Omental fat pad (tissue), 4 donors: ENCODE measurements at places on chromosomes 3 and 15.

GRCh38 chr15:83848315-83849050 lies 194.6 kb downstream of the ADAMTSL3 start:
- DNase-seq: no peak

GRCh38 chr15:53979051-53979788 lies 979 bp downstream of the UNC13C start:
- DNase-seq: no peak

GRCh38 chr15:25716414-25717126 lies 146.6 kb downstream of the ATP10A start:
- DNase-seq: no peak

DNA sequence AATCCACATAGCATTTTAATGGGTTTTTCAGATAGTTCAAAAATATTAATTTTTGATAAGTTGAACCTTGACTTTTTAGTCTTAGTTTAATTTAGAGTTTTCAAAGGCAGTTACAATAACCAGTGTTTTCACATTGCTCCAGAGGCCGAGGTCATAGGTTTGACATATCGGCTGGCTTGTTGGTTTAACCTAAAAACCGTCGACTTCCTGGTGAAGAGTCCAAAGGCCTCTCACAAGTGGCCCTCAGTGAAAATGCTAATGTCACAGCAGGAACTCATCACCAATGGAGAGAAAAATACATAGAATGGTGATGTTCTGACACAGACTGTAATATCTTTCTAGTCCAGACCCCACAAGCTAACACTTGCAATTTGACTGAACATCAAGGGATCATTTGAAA lies 642.3 kb downstream of the PLOD2 start:
- DNase-seq: no peak

- DNase-seq: no peak
Measured at GRCh38 chr3:61664105-61664482, 102.7 kb downstream of the PTPRG start.

- DNase-seq: no peak
Measured at GRCh38 chr3:184887574-184887973, 75.6 kb downstream of the VPS8 start.

DNA sequence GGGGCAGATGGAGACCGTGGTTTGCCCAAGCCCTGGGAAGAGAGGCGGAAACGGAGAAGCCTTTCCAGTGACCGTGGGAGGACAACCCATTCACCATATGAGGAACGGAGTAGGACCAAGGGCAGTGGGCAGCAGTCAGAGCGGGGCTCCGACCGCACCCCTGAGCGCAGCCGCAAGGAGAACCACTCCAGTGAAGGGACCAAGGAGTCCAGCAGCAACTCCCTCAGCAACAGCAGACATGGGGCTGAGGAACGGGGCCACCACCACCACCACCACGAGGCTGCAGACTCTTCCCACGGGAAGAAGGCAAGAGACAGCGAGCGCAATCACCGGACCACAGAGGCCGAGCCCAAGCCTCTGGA lies 2.0 kb downstream of the RBM15B start:
- DNase-seq: no peak

GRCh38 chr3:126955004-126955790 lies 27.7 kb upstream of the PLXNA1 start:
- no peak for DNase-seq

DNA sequence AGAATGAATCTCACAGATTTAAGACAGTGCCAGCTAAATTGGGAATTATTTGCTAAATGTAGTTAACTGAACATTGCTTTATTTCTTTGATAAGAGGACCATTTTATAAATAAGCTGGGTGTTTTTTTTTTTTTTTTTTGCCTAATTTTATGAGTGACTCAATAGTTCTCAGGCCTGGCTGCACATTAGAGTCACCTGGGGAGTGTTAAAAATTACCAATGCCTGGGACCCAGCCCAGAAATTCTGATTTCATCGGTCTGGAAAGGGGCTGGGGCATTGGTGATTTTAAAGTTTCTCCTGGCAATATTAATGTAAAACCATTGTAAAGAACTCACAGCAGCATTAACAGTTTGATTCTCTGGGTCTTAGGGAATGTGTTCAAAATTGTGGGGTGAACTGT lies 51.2 kb upstream of the PHLDB2 start:
- no peak for DNase-seq

- no peak for DNase-seq
Measured at GRCh38 chr3:45688194-45688881, 858 bp upstream of the SACM1L start.

- no peak for DNase-seq
Measured at GRCh38 chr3:17865631-17866030, 123.2 kb upstream of the TBC1D5 start.

- DNase-seq: no peak
Measured at GRCh38 chr3:167350245-167350862, 29.7 kb downstream of the ZBBX start.

- no peak for DNase-seq
Measured at GRCh38 chr3:179949412-179949811, 87.3 kb downstream of the PEX5L start.

DNA sequence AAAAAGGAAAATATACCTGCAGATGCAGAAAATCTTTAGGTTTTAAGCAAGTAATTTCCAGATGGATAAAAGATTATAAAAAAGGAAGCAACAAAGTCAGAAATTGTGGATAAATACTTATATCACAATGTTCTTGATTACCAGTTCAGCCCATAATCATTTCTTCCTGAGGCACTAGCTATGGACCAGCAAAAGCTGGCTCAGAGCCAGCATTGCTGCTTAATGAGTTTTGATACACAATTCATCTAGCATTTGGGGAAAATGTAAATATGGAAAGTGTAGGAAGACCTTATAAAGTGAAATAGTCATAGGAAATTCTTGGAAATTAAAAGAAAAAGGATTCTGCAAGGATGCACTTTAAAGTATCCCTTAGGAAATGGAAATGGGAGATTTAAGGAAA lies 168.3 kb upstream of the GBE1 start:
- no peak for DNase-seq

- DNase-seq: no peak
Measured at GRCh38 chr3:170690661-170690981, 104.7 kb upstream of the SLC7A14 start.

- no peak for DNase-seq
Measured at GRCh38 chr3:49007771-49008528, 759 bp downstream of the WDR6 start.
